ENCODE measurements at places on chromosomes 6 and 20. TPM values are rescaled to one million over a fixed set of nuclear protein-coding genes. Genes with fewer than 3 reads are reported as not detected.

Gene PI16
- total RNA-seq = not detected

Gene NRSN2
- 59.8 TPM for total RNA-seq

Gene PRDM13
- 0.83 TPM for total RNA-seq

Gene NDUFAF4
- total RNA-seq = 54.0 TPM

Gene PSMB9
- 18.0 TPM for total RNA-seq

Gene FNDC1
- total RNA-seq = 0.08 TPM

Gene LAMA4
- total RNA-seq = 1.5 TPM
